SIG-M5 (cell line): ENCODE measurements at places on chromosomes 11 and 22.

GRCh38 chr11:46117842-46118241 is 3.4 kb downstream of the PHF21A start:
- DNase-seq: no peak

DNA sequence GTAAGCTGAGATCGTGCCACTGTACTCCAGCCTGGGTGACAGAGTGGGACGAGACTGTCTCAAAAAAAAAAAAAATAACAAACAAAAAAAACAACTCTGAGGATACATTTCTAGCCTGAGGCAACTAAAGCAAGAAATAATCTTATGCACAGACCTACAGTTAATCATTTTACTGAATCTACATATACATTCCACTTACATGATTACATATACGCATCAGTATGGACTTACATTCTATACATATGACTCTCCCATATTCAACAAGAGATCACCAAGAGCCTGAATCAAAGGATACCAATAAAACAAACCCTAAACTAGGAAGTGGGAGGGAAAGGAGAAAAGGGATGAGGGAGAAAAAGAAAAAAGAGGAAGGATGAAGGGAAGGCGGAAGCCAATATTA is 1.1 kb downstream of the ALG8 start:
- DNase-seq: no peak

- DNase-seq: no peak
Observed at GRCh38 chr11:82315093-82315492, 418.6 kb downstream of the FAM181B start.

DNA sequence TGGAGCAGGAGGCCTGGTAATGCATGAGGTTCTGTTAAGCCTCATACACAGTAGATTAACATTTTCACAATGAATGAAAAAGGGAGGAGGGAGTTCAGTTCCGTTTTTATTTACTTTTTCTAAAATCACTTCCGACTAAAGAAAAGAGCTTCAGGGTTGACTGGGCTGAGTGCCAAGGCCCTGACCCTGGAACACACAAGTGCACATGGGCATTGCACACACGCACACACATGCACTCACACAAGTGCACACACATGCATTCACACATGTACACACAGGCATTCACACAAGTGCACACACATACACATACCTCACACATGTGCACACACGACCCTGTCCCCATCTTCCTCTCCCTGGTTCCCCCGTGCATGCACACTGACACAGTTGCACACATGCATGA is 303.3 kb downstream of the BRD1 start:
- DNase-seq: no peak

DNA sequence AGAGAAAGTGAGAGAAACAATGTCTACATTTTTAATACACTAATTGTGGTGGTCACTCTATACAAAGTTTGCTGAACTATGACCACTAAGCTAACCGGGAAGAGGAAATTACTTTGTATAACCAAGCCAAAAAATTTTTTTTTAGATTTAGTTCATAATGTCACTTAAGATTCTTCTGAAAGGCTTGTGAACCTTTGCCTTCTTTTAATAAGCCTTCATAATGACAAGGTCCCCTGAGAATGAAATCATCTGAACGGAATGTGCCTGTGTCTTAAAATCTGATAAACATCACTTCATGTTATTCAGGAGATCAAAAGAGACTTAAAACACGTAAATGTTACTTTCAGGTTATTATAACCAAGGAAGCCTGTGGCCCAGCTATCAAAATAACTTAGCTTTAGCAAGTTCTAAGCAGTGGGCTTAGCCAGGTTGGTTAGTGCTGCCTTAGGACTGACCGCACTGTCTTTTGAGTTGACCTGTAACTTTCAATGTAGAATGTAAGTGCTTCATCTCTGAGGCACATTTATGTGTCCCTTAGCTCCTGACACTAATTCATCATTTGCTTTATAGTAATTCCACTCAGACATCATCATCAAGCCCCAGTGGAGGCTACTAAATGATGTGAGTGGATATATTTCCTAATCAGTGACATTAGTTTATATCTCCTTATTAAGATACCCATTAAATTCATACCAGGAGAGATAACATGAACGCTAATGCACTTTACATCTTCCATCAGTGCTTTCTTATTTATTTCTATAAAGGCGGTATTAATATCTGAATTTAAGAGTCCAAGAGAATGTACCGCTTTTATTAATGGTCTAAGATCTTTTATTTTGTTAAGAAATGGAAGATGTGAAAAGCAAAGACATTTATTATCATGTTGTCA is 122.5 kb downstream of the WNT11 start:
- no peak for DNase-seq

- DNase-seq: no peak
Observed at GRCh38 chr11:76044750-76045320, 161.5 kb downstream of the WNT11 start.

GRCh38 chr22:49093192-49093880 is 734.3 kb downstream of the BRD1 start:
- DNase-seq: no peak

- DNase-seq: no peak
Observed at GRCh38 chr11:121644187-121644512, 191.4 kb upstream of the SORL1-AS1 start.

DNA sequence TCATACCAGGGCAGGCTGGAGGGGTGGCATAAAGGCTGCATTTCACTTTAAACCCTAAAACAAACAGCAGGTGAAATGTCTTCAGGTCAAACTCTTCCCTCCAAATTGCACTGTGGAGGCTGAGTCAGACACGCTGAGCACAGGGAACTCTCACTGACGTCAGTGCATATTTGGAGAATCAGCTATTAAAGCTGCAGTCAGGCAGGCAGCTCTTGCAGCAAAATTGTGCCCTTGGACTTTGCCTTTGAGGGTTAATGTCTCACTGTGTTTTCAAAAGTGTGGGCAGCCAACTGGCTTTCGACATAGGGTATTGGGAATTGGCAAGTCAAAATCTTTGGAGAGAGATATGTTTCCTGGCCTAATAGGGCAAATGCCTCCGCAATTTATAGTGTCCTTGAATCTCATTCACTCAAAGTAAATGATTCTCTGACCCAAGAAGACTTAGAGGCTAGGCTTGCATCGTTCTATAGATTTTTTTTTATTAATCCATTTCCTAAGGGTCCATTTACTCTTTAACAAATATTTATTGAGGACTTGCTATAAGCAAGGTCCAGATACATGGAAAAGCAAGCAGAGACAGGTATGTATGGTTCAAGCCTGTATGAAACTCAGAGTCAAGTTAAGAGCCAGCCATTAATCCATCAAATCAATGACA is 27.7 kb upstream of the SMCO4 start:
- DNase-seq: no peak

- no peak for DNase-seq
Observed at GRCh38 chr11:74325649-74326645, 14.5 kb upstream of the P4HA3 start.

GRCh38 chr11:36167729-36168128 is 121.5 kb downstream of the COMMD9 start:
- DNase-seq: no peak

- DNase-seq: no peak
Observed at GRCh38 chr11:120044011-120044675, 93.8 kb downstream of the TRIM29 start.

DNA sequence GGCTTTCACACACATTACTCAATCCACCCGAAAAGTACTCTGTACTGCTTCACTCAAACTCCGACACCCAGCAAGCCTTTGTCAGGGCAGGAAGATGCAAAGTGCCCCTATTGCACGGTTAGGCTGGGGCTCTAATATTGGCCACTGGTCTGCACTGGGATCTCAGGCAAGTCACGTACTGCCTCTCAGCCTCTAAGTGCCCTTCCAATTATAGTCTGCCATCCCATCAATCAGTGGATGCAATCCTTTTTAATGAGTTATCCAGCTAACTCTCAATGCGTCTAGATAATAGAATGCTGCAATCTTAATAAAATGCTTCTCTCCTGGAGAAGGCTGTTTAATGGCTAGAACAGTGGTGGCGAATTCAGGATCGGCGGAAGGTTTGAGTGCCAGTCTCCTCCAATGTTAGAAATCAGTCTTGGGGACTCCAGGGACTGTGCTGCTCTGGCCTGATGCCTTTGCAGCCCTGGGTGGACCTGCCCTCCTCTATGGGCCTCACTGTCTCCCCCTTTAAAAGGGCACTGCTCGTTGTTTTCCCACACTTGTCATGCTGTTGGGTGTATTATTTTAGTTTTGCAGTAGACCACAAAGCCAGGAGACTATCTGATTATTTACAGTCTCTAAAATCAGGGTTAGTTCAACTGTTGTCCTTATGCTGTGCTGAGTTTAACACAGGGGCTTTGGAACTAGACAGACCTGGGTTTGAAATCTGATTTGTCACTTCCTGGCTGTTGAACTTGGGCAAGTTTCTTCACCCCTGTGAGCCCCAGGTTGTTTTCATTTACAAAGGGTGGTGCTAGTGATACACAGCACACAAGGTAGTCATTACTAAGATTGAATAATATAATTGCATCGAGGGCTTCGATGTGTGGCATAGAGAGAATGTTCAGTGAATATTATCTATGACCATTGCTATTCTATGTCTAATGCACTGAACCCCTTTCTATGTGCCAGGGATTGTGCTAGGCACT is 36.7 kb downstream of the CLMP start:
- DNase-seq: no peak

DNA sequence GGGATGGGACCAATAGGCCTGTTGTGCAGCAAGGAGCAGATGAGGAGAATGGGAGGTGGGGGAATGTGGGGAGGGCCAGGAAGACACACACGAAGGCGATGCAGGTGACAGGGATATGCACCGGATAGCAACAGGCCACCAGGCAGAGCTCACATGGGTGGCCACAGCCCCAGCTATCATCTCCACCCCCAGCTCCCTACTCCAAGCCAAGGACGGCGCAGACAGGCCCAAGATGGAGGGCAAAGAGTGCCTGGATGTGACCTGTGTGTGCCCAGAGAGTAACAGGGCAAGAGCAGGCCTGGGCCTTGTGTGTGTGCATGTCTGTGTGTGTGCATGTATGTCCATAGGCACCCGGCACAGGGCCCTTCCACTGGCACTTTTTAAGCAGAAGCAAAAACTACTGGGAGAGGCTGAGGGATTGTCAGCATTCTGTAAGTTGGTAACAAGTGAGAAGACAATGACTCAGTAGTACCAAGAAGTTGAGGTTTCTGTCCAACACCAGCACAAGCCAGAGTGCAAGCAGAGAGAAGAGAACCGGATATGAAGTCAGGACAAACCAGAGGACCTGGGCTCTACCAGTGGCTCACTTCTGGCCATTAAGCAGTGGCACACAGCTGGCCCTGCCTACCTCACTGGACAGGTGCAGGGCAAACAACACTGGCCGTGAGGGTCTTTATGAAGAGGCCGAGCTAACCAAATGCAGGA is 36.4 kb downstream of the NRXN2 start:
- DNase-seq: no peak

GRCh38 chr22:28410050-28410816 is 269.4 kb downstream of the TTC28 start:
- no peak for DNase-seq

DNA sequence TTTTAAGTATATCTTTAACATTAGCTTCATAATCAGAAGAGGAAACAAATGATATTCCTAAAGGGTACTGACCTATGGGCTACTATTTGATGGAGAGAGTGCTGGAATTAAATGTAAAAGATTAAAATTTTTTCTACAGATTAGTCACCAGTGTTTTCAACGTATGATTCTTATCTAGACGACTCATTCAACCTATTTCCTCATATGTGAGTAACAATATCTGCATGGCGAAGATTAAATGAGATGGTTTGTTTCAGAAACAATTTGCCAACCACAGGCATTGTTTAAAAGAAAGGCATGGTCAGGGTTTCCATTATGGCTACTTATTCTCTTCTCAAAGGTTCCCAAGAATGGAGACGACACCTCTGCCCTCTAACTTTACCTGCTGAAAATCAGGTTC is 20.4 kb downstream of the OR56B4 start:
- DNase-seq: peak; percentile 11

GRCh38 chr11:44805596-44805995 is 78.8 kb downstream of the TSPAN18 start:
- DNase-seq: no peak

- no peak for DNase-seq
Observed at GRCh38 chr22:17402293-17402692, 33.0 kb downstream of the CECR2 start.

DNA sequence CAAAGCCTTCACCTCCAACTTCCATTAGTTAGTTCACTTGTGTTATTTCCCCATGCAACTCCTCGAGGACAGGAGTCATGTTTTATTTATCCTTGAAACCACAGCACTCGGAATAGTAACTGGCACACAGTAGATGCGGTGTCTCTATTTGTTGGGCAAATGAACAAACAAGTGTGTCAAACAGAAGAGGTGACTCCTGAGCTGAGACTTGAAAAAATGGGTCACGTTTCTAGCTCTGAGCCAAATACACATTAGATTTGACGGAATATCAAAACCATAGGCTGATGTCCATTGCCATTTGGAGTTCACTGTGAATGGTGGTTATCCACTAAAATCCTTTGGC is 68.9 kb downstream of the C11orf91 start:
- no peak for DNase-seq
